ENCODE measurements at places on chromosomes 11 and 22.

DNA sequence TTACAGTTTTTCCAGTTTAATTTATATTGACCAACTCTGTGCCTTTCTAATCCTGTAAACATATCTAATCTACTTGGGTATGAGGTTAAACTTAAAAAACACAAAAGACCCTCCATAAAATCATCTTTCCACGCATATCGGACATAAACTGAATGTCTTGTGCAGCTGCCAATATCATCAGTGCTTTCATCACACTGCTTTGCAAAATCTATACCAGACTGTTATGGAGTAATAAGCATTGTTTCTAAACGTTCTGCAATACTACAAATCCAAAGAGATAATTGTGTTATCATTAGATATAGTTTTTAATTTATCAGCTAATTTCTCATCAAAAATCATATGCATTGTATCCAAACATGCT lies 36.1 kb upstream of the AMPD3 start:
- no peak for DNase-seq

- DNase-seq: no peak
Measured at GRCh38 chr11:2776351-2777061, 76.7 kb upstream of the KCNQ1OT1 start.

DNA sequence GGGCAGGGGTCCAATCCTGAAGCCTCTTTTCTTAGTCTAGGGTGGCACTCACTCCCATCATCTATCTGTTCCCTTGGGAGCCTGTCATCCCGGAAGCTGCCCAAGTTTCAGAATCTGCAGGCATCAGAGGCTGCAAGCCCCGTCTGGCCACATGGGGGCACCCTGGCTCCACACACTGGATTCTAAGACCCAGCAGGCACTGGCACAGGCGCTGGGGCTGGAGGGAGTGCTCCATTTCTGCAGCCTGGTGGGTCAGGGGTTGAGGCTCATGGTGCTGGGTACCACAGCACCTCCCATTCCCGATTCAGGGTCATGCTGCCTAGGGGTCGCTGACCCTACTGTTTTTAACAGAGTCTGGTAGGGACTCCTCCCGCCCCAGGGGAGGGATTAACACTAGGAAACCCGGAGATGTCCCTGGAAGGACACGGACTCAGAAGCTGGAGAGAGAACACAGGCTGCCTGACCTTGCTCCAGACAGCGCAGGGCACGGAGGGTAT lies 243.9 kb upstream of the SYN3 start:
- DNase-seq: peak; percentile 4

DNA sequence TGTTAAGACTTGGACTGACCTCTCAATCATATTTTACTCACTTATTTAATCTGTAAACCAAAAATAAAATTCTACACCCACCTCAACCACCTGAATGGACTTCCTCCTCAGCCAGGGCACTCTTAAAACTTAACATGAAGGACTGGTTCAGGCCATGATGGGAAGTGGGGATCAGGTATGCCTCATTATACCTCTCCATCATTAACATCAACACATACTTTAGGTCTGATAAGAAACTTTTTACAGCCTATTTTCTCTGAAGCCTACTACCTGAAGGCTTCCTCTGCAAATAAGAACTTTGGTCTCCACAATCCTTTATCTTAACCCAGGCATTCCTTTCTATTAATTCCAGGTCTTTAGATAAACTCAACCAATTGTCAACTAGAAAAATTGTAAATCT lies 390.0 kb downstream of the AASDHPPT start:
- DNase-seq: no peak

DNA sequence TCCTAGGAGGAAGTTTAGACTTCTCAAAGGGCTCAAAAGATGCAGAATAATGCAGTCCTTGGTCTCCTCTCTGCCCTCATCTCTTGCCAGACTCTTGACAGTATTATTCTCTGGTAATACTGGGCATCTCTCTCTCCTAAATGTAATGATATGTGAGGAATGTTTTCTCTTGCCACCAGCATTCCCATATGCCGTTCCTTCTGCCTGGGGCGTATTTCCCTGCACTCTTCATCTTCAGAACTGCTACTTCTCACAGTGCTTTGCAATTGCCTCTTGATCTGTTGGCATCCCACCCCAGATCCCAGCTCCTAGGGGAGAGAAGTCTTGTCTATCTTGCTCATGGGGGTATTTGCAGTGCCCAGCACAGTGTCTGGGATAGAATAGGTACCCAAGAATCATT lies 107.4 kb downstream of the RASSF10 start:
- no peak for DNase-seq

- no peak for DNase-seq
Measured at GRCh38 chr11:10261821-10262220, 32.2 kb downstream of the SBF2 start.

DNA sequence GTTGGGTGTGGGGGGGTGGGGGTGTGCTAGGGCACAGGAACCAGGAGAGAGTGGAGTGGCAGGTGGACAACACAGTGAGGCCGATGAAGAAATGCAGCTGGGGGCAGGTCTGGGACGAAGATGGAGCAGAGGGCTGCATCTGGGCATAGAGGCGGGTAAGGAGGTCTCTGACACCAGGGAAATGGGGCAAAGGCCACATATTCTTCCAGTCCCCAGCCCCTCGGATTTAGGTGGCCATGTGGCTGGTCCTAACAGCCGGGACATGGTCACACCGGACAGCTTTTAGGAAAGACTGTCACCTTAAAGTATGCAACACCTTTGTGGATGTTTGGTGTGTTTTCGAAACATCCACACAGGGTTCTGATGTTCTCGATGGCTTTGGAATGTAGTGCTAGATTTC lies 5.0 kb upstream of the PARVG start:
- no peak for DNase-seq

GRCh38 chr11:128375961-128376360 lies 211.4 kb downstream of the ETS1 start:
- no peak for DNase-seq

DNA sequence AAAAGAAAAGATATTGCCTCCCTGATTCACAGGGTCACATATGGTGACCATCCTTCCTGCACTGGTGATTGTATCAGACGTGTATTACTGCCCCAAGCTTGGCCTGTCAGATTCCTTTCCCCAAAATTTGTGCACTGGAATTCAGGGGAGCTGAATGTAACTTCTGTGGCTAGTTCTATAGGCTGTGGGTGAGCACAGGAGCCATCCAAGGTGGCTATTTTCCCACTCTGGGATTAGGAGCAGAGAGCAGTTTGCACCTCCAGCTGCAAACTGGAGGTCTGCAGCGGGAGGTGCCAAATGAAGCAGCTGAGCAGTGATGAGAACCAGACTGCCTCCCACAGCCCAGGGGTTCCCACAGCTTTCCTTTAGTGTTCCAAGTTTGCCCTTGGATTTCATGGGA lies 124.2 kb upstream of the PITPNB start:
- no peak for DNase-seq

GRCh38 chr11:77994434-77995362 lies at the start of gene INTS4:
INTS4 (minus strand) TSS chr11:77994668; CDS start chr11:77994643, 25 bp downstream.
- DNase-seq: peak; percentile 100

DNA sequence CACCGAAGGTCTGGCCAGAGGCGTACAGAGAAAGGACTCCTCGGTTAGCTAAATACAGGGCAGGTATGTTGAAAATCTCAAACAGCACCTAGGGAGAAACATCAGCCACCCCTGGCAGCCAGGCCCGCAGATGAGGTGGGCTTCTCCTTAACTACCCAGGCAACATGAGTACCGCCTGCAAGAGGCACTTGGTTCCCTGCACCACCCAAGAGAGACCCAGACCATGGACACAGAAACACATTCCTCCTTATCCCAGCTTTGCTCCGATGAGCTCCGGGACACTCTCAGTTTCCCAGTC lies 53.0 kb downstream of the DHCR7 start:
- DNase-seq: no peak

- DNase-seq: no peak
Measured at GRCh38 chr11:123478352-123478987, 48.4 kb downstream of the GRAMD1B start.

DNA sequence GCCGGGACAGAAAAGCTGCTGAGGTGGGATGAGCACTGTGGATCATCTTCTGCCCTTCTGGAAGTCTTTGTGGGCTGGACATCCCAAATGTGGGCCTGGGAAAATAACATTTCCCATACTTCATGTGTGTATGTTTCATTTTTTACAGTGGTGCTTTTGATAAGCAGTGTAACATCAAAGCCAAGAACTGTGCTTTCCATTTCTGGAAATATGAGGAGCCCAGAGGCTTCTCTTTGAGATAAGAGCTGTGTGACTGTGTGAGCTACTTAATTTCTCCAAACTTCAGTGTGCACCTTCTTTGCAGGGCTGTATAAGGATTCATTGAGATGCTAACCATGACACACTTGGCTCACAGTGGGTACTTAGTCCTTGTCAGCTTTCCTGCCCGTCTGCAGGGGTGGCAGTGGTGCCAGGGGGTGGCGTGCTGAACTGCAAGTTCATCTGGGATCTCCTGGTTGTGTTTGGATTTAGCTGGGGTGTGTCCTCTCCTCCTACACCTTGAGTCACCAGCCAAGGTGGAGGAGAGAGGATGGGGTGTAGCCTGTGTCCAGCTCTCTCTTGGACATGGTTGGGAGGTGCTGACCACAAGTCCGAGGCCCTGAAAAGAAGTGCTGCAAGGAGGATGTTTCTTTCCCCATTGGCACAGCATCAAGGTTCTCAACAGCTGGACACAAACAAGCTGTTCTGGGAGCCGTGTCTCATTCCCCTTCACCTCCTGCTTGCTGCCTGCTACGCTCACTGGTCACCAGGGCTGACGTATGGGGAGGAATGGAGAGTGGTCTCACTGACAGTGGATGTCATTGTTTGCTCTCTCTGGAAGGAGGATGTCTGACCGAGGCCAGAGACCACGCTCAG lies 139.4 kb downstream of the TEAD1 start:
- no peak for DNase-seq

GRCh38 chr11:133350045-133350444 lies 182.3 kb downstream of the OPCML start:
- no peak for DNase-seq

DNA sequence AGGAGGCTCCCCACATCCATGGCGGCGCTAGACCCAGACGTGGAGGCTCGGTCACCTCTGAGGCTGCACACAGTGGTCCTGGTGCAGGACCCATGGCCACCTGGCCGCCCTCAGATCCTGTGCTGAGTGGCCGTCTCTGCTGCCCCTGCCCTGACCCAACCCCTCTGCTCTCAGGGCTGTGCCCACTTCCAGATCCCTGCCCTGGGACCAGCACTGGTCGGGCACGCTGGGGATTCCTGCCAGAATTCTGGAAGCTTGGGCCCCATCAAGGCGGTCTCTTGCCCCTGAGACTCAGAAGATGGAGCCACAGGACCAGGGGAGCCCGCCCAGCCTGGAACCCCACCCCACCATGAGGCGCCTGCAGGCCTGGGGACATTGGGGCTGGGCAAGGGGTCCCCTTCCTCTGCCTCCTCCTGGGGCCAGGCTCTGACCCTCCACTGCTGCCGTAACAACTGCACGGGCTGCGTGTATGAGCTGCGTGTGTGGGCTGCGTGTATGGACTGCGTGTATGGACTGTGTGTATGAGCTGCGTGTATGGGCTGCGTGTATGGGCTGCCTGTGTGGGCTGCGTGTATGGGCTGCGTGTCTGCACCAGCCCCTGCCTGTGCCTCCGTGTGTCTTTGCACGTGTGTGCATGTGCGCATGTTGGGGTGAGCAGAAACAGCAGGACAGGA lies 48.7 kb downstream of the IGLL1 start:
- no peak for DNase-seq

DNA sequence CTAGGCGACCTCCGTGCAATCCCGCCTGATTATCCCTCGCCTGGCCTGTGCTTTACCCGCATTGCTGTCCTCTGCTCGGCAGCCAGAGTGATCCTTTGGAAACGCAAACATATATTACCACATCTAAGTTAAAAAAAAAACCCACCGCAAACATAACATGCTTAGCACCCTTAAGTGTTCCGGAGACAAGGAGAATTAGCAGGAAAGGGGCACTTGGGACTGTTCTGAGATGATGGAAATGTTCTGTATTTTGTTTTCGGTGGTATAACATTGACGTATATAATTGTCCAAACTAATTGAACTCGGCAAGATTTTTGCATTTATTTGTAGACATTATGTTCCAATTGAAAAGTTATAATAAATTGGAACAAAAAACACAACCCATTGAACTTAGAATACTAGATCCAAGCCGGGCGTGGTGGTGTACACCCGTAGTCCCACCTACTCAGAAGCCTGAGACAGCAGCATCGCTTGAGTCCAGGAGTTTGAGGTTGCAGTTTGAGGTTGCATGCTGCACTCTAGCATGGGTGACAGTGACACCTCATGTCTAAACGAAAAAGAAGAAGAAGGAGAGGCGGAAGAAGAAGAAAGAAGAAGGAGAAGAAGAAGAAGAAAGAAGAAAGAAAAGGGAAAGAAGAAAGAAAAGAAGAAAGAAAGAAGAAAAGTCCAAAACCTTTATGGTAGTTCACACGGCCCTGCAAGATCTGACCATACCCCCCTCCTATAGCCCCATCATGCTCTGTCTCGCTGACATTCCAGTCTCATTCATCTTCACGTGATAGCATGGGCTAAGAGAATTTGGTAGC lies 604 bp upstream of the POLR3H start:
- no peak for DNase-seq

DNA sequence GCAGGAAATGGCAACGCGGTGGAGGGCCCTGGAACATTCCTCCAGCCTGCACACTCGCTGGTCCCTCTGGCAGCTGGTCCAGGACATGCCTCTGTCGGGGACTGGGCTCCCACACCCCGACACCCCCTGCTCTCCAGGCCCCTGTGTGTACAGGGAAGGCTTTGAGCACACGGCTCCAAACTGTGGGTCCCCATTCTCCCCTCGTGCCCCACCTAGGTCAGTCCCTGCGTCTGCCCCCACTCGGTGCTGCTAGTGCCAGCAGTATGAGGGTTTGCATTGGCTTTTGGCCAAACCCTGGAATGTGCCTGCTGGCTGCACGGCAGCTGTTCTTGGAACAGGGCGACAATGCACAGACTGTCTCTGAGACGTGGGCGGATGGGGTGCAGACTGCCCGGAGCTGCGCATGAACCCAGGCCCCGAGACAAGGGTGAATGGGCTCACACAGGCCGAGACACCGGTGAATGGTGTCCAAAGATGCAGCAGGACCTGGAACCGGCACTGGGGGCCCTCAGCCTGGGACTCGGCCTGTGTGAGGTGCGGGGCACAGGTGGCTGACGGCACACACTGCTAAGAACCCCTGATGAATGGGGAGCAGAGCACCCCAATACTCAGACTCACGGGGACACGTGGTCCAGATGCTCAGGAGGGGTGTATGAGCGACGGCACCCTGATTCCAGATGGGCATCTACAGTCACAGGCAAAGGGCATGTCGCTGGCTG lies 7.5 kb upstream of the SYT8 start:
- no peak for DNase-seq

GRCh38 chr11:131982154-131982553 lies 611.7 kb downstream of the NTM start:
- no peak for DNase-seq

DNA sequence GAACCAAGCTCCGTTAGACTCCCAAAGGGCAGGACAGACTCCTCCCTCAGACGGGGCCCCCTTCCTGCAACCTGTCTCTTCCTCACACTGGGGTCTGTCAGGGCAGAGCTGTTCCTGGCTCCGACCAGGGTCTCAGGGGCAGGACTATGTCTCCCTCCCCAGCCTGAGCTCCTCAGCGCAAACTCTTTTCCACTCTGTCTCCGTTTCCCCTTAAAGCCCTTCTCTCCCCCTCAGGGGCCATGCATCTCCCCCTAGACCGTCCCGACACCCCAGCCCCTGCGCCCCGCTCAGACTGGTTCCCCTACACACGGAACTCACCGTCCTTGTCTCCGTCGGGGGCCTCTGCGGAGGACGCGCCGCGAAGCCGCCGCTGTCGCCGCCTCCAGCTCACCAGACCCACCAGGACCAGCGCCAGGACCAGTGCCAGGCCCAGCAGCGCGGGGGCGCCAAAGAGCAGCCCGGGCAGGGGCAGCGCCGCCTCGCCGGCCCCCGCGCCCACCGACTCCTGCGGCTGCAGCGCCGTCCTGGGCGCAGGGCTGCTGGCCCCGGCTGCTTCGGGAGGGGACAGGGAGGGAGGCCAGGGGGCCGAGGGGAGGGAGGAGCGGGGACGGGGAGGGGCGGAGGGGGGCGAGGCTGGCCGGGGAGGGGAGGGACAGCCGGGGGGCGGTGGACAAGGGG lies 684 bp downstream of the TNFRSF13C start:
- no peak for DNase-seq
